ENCODE measurements at places on chromosomes 7 and 10.

DNA sequence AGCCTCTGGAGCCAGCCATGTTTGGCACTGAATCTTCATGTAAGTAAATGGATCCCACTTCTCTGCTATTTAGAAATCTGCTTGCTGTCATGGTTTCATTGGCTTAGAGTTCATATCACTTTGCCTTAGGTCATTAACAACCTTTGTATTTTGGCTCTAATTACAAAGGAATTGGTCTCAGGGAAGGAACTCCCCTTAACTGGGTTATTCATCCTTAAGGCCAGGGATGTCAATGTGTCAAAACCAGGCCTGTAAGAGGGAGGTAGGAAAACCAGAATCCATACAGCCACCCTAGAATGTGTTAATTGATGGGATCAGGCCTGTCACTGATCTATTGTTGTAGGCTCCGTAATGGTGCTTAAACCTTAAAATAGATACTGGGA, 67.3 kb downstream of the ST7 start:
- DNase-seq: no peak

- DNase-seq: no peak
Measured at GRCh38 chr10:124736491-124737136, 7.6 kb downstream of the FAM53B start.

DNA sequence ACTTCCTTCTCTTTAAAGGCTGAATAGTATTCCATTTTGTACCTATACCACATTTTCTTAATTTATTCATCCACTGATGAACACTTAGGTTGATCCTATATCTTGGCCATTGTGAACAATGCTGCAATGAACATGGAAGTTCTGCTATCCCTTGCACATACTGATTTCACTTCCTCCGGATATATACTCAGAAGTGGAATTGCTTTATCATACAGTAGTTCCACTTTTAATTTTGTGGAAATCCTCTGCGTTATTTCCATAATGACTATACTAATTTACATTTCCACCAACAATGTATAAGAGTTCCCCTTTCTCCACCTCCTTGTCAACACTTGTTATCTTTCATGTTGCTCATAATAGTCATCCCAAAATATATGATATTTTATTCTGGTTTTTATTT, 312.6 kb downstream of the PLXDC2 start:
- no peak for DNase-seq

- DNase-seq: no peak
Measured at GRCh38 chr7:32126843-32127242, 56.6 kb upstream of the PDE1C start.

GRCh38 chr10:636769-637168, 52.7 kb downstream of the DIP2C start:
- DNase-seq: no peak

DNA sequence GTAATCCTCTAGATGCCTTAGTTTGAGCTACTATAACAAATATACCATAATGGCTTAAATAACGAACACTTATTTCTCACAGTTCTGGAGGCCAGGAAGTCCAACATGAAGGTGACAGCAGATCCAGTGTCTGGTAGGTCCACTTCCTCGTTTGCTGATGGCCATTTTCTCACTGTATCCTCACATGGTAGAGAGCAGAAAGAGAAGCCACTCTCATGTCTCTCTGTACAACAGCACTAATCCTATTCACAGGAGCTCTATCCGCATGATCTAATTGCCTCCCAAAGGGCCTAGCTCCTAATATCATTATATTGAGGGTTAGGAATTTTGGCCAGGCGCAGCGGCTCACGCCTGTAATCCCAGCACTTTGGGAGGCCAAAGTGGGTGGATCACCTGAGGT, 10.2 kb downstream of the HIBADH start:
- DNase-seq: no peak

GRCh38 chr7:50509459-50509858, 55.7 kb downstream of the DDC start:
- no peak for DNase-seq

- DNase-seq: no peak
Measured at GRCh38 chr10:12697764-12698163, 303.7 kb downstream of the CCDC3 start.

DNA sequence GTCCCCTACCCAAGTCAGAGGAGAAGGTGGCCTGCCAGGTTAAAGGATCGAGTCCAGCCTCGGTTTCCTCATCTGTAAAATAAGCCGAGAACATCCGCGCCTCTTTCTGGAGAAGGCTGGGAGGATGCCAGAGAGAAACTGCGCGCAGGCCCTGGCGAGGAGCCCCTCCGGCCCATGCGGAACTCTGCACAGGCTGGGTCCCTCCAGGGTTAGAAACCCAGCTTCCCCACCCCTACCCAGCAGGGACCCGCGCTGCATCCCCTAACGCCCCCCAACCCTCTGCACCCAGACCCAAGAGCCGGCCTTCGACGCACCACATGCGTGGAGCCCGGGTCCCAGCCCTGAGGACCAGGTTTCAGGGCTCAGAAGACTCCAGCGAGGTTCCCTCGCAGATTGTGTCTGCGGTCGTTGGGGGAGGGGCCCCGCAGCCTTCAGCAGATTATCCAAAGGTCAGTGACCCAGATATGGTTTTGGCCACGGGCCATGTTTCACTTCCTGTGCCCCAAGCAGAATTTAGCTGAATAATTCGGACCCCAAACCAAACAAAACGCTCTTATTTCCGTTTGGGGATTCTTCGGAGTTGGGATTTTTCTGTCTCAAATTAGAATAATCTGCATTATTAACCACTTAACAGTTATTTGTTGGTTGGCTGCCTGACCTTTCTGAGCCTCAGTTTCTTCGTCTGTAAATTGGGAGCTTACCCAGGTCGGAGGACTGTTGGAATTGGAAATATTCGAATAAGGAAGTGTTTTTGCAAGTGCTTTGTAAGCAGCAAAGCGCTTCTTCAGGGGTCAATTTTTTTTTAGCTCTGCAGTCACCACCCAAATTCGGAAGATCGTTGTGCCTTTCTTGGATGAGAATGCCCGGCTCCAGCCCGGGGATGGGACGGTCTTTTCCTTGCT, 167.7 kb downstream of the UBE2H start:
- DNase-seq: no peak
